ENCODE measurements at places on chromosomes 3 and 15.
A peak's percentile ranks its signal among the peaks of the same experiment; 100 is the strongest.

GRCh38 chr15:87827131-87827530, 429.4 kb downstream of the NTRK3 start:
- no peak for DNase-seq

DNA sequence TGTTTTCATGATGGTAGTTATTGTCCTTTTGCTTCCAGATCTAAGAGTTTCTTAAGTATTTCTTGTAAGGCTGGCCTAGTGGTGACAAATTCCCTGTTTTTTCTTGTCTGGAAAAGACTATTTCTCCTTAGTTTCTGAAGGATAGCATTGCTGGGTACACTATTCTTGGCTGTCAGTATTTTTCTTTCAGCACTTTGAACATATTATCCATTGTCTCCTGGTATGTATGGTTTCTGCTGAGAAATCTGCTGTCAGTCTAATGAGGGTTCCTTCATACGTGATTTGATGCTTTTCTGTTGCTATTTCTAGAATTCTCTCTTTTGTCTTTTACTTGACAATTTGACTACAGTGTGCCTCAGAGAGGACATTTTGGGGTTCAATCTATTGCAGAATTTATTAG, 134.3 kb downstream of the CGGBP1 start:
- DNase-seq: no peak

DNA sequence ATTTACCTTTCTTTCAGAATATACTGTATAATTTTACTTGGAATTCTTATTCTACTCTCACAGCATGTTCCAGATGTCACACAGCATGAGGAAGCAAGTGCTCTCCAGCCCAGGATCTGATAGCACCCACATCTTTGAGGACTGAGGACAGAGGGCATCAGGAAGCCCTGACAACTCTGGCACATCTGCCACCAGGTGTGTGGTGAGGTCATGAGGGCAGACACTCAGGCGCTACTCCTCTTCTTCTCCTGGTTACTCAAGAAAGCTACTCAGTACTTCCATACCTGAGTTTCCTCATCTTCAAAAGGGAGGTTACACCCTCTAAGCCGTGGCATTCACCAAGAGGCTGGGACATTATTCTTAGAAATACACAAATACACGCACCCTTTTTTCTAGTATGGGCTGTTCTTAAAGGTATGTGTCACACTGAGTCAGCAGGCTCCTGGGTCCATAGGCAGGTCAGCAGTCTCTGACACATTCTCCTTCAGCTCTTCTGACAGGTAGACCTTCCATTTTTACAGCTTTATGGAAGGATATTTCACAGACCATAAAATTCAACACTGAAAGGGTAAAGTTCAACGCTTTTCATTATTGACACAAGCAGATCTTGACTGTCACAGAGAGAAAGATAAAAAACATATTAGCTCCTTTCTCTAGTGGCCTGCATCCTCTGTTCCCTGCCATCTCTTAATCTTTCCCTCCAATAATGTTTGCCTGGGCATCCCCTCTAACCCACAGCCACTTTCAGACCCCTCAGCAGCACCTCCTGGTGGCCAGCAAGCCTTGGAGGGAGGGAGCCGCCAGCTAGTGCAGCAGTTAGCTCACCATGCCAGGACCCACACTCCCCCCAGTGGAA, 103.2 kb upstream of the TJP1 start:
- no peak for DNase-seq

GRCh38 chr3:54259636-54260035, 137.3 kb downstream of the CACNA2D3 start:
- DNase-seq: no peak

GRCh38 chr3:149792452-149793270, at the start of gene ANKUB1:
TSS of gene ANKUB1 (minus strand) at chr3:149792554. CDS start at chr3:149792366, 188 bp downstream.
- DNase-seq: no peak

DNA sequence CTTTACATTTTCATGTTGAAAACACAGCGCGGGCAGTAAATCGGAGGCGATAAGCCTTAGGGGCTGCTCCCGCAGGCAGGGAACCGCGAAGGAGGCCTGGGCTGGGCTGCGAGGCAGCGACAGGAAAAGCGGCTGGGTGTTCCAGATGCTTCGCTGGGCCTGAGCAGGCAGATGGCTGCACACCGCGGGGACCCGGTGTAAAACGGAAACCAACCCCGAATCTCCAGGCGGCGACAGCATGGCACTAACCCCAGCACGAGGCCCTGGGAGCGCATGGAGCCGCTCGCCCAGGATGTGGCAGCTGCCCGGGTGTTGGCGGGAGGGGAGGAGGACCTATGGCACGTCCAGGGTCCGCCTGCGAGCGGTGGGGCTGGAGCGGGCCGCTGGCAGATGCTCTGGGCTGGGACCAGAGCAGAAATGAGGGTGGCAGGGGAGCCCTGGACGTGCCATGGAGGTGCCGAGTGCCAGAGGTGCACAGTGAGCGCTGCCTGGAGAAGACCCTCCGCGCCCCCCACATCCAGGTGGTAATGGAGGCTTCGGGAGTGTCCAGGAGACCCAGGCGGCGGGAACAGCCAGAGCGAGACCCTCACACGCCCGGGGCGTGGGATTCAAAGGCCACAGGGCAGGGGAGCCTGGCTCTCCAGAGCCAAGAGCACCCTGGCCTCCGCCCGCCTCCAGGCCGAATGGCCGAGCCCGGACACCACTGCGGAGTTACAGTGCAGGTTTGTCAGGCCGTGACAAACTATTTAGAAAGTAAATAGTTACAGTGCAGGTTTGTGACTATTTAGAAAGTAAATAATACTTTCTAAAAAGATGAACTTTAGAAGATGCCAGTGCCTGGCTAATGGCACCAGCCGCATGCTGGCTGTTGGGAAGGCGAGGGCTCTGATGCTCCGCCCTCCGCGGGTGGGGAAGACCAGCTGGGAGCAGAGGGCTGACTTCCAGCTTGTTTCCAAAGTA, 293.6 kb downstream of the OCA2 start:
- DNase-seq: no peak

DNA sequence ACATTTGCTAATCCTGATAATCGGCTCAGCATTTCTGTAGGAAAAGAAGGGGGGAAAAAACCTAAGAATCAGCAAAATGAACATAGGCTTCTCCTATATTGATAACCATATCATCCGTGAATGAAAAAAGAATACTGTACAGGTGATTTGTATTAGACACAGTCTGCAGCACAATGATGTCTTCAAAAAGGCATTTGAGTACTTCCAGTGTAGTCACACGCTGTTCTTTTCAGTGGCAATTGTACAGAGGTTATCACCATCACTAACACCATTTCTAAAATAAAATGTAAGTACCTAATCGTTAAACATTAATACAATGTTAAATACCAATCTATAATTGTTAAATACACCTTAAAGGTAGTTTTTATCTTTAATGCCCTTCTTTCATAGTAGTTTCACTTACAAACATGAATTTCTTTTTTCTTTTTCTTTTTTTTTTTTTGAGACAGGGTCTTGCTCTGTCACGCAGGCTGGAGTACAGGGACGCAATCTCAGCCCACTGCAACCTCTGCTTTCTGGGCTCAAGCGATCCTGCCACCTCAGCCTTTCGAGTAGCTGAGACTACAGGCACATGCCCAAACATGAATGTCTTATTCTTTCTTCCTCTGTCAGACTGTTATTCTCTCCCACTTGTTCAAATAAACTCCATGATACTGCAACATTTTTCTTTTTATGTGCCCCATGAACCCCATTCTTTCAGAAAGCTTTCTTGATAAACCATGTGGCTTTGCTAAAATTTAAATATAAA, 18.4 kb downstream of the GOLGB1 start:
- DNase-seq: no peak

DNA sequence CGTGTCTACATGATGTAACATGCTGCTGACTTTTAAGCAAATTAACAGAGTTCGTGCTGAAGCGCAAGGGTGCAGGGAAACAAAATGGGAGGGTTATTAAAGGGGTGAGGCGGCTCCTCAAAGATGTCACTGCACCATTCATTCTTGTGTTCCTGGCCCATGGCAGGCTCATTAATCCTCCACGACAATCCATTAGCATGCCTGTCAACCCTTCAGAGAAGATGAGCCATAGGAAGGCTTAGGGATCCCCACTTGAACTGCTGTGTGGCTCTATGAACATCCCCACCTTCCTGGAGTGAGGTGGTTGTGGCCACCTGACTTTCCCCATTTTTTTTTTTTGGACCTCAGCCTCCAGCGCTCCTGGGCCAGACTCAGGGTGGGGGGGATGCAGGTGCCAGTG, 45.8 kb downstream of the IGF1R start:
- no peak for DNase-seq

GRCh38 chr3:109784285-109784684, 446.9 kb upstream of the DPPA4 start:
- DNase-seq: no peak

- DNase-seq: no peak
These were observed 26.7 kb downstream of the SACM1L start for GRCh38 chr3:45715945-45716344.

DNA sequence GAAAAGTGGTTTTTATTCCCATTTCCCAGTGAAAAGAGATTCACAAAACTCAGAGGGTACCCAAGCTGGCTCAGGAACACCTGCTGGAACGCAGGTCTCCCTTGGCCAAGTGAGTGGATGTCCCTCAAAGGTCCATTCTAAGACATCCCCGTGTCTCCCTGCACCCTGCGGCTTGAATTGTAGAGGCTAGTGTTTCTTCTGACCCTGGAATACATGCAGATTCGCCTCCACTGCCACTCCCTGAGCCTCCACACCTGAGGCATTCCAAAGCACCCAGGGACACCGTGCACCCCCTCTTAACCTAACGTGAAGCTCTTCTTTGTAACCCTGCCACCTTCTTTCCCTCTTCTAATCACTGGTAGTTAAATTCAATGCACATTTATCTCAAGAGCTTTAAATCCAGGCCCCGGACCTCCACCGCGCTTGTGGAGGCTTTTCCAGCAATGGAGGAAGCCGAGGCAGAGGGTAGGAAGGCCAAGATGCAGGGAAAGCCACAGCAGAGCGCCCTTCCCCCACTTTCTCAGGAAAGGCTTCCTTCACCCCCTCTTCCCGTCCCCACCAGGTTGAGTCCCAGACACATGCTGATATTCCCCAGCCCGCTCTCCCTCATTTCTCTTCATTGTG, 590 bp upstream of the ITGA11 start:
- DNase-seq: no peak

- no peak for DNase-seq
These were observed 504.7 kb upstream of the PROK2 start for GRCh38 chr3:72289692-72290071.

- DNase-seq: no peak
These were observed 55.0 kb downstream of the GLB1 start for GRCh38 chr3:33041909-33042308.

DNA sequence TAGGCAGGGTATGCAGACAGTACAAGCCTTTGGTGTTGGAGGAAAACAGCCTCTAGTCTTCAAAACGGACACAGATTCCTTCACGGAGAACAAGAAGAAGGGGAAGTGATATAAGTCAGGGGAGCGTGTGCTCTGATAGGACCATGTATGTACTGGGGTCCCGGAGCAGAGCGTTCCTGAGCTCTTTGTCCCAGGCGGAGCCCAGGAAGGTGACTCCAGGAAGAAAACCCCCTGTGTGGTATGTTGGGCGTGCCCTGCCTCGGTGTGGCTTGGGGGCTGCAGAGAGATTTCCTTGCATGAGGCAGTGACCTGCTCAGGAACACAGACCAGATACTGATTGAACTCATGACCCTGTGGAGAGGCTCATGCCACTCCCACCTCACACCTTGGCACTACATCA, 21.7 kb downstream of the MELTF start:
- no peak for DNase-seq

DNA sequence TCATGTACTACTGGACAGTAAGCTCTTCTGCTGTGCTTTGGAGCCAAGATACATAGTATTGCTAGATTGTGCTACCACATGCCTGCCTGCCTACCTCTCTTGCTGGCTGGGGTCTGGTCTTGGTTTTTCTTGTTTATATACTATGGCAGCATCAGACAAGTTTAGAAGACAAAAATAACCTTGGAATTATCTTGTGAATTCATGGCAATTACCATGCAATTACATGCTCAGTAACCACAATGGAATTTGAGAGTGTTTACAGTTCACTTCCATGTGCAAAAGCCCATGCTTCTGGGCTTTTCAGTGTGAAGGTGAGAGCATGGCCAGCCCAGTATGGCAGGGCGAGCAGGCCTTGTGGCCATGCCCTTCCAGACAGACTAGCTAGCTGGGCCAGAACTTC, 48.0 kb upstream of the C15orf61 start:
- DNase-seq: no peak

GRCh38 chr3:177193688-177194268, 3.5 kb downstream of the TBL1XR1 start:
- peak; percentile 50 for DNase-seq

- DNase-seq: no peak
These were observed 40.8 kb downstream of the TMEM45A start for GRCh38 chr3:100533176-100533575.

- no peak for DNase-seq
These were observed 5.6 kb downstream of the ZBTB38 start for GRCh38 chr3:141373768-141374526.

DNA sequence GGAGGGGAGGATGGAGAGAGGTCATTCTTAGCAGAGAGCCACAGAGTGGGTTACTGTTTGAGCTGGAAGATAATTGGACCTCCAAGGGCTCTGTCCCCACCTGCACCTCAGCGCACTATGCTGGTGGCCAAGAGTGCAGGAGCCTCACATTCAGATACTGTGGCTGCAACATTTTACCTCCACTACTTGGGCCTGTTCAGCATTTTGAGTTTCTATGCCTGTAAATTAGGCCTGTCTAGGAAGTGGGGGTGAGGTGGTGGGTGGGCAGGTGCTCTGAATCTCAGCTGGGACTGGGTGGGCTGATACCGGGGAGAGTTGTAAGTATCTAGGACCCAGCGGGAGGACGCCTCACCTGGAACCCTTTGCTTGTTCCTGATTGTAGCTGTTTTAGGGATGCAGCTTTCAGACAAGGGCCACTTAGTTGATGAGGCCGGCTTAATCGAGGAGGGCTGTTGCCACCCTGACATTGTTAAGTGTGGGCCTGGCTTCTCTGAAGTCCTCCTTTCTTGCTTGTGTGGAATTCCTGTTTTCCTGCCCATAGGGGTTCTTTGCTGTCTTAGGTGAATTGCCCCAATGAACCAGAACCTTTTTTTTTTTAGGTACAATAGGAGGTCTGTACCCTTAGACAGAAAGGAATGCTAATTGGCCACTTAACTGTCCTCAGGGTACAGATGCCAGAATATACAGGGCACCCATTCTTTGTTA, 83.8 kb downstream of the SMAD3 start:
- DNase-seq: no peak

GRCh38 chr15:48603922-48604321, 41.6 kb downstream of the FBN1 start:
- no peak for DNase-seq

DNA sequence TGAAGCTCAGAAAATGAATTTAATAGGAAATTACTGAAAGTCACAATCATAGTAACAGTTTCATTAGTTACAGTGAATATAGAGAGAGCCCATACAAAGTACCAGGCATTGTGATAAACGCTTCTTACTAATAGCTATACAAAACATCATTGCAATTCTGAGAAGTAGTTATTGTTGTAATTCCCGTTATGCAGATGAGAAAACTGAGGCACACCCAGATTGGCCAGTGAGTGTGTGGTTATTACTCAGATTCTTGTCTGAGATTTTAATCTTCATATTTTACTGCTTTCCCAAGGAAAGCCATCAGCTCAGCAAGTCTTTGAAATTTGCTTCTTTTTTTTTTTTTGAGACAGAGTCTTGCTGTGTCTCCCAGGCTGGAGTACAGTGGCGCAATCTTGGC, 14.3 kb downstream of the FLNB start:
- no peak for DNase-seq

GRCh38 chr3:141431411-141432378, 55.1 kb upstream of the RASA2 start:
- no peak for DNase-seq

- no peak for DNase-seq
These were observed 836.2 kb downstream of the AGBL1 start for GRCh38 chr15:86915811-86916331.
